ENCODE measurements at places on chromosomes 4 and X.

- DNase-seq: no peak
These were observed 36.0 kb downstream of the MAML3 start for GRCh38 chr4:140117947-140118346.

DNA sequence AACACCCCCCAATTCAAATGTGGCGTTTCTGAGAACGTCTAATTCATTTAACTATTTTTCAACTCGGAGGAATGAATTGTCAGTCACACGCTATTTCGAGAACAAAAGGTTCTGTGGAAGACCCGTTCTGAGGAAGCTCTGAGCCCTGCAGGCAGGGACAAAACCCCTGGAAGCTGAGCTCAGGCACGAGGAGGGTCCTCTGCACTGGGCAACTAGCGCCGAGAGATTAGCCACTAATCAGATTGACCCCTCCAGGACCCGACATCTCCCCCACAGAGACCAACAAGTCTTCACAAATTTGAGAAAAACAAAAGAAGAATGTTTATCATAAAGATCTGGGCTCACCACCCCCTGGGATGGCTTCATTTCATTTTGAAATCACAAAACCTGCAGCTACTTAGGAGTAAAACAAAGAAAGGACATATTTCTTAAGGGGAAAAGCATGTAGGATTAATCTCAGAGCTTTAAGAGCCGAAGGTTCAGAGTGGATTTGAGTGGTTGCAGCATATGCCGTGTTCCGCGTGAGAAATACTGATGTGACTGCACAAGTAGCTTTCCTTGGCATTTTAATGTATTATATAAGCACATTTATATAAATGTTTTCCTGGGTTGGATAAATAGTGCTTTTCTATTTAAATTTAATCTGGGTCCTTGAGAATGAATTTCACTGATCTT lies 41.8 kb downstream of the ADRA2C start:
- DNase-seq: no peak

DNA sequence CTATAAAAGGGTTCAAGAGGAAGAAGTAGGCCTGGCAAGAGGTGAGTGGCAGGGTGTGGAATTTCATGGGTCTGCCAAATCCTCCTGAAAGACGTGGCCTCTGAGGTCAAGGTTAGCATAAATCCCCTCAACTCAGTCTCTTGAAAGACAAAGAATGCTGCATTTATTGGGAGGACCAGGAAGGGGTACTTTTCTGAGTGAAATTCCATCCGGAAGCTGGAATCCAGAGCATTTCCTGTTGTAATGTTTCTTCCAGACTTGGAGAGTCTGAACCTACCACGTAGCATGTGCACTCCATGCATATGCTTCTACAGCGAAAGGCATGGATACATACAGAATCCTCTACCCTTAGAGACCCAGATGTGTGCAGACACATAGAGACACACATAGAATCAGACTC lies 13.4 kb upstream of the FGD1 start:
- DNase-seq: no peak

GRCh38 chr4:96295143-96295741 lies 455.3 kb downstream of the PDHA2 start:
- DNase-seq: no peak

- DNase-seq: no peak
These were observed 18.2 kb downstream of the SH3KBP1 start for GRCh38 chrX:19869193-19869592.

DNA sequence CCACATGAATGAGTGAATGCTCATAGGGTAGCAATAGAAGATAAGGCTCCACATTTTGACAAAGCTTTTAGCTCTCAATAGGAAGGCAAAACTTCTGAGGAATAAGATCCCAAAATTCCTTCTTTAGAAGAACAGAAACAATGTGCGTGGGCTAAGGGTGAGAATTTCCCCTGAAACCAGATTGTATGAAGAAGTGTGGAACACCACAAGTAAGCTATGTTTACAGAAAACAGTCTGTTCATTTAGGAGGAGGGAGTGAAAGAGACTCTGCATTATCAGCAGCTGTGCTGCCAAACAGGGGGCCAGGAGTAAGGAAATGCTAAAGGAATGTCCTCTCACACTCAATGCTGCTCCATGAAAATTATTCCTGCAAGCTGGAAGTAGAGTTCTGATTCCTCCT lies 851.6 kb downstream of the CENPC start:
- no peak for DNase-seq

DNA sequence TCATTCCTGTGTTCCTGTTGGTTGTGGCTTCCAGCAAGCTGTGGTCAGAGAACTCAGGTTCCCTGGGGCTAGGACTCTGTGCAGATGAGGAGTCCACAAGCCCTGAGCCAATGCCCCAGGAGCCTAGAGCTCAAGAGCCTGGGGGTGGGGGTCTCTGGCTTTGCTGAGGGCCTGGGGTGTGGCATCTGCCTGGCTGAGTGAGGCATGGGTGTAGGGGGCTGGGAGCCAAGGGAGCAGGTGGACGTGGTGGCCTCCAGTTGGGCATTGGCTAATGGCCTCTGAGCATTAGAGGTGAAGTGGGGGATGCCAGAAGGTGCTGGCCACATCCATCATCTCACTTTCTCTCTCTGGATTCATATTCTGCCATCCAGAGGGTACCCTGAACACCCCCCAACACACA lies 5.3 kb upstream of the MAMLD1 start:
- no peak for DNase-seq

DNA sequence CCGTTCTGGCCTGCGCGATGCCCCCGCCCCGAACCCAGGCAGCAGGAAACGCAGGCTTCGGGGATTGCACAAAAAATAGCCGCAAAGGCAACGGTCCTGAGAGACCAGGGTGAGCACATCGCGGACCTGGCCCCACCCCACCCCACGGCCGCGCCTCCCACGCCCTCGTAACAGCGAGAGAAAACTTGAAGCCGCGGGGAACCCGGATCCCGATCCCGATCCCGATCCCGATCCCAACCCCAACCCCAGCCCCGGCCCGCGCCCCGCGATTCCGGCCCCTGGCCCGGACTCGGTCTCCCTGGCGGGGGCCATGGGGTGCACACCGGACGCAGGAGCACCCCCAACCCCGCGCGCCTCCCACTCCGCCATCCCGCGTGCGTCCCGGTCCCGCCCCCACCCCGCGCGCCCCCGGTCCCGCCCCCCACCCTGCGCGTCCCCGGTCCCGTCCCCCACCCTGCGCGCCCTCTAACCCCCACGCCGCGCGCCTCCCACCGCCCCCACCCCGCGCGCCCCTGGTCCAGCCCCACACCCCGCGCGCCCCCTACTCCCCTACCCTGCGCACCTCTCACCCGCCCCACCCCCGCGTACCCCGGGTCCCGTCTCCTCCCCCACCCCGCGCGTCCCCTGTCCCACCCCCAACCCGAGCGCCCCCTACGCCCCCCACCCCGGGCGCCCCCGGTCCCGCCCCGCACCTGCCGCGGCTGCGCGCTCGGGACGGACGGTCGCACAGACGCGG lies 29.0 kb downstream of the NOP14 start:
- DNase-seq: peak; percentile 32

- no peak for DNase-seq
These were observed 14.9 kb downstream of the IRF2 start for GRCh38 chr4:184459413-184459812.

DNA sequence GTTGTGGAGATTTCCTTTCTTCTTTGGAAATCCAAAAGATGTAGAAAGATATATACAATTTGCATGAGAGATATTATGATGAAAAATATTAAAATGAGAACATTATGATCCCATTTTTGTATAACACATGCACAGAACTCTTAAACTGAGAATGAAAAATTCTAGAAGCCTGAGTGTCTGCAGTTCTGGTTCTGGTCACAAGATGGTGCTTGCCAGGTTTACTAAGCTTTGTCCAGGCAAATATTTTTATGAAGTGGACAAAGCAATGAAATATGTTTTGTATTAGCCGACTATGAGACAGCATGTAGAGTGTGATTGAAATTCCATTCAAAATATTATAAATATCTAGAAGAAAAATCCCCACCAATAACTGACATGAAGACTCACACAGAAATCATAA lies 2.2 kb downstream of the PWWP3B start:
- DNase-seq: peak; percentile 60

DNA sequence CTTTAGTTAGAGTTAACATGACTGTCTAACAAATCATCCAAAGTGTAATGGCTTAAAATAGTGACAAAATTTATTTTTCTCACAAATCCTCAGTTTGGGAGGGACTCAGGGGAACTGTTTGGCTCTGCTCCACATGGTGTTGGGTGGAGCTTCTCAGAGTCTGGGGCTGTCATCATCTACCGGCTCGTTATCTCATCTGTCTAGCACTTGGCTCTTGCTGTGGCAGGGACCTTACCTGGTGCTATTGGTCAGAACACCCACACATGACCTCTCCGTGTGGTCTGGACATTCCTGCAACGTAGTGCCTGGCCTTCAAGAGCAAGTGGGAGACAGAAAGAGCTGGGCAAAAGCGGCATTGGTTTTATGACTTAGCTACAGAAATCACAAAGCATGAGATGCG lies 866.9 kb upstream of the FRG1 start:
- no peak for DNase-seq

DNA sequence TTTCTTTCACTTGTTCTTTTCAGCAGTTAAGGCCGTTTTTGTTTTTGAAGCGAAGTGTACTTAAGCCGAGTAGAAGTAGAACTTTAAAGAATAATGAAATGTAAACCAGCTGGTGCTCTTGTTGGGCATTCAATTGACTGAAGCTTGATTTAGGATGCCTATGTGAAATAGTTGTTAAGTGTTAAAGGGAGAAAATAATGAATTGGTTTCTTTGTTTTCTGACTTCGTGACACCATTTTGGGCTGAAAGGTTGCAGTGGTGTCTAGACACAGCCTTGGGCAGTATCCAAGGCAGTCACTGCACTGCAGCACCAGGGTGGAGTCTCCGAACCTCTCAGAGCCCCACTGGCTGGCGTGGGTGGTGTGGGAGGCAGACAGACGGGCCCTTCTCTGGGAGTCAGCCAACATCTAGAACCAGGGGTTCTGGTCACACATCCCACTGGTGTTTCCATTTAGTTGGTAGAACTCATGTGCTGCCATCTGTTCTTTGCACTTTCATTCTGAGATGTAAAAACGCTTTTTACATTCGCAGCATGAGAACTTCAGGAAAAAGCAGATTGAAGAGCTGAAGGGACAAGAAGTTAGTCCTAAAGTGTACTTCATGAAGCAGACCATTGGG lies 3.5 kb downstream of the UCHL1 start:
- DNase-seq: no peak

GRCh38 chrX:96386981-96387380 lies 297.7 kb upstream of the DIAPH2 start:
- DNase-seq: no peak

DNA sequence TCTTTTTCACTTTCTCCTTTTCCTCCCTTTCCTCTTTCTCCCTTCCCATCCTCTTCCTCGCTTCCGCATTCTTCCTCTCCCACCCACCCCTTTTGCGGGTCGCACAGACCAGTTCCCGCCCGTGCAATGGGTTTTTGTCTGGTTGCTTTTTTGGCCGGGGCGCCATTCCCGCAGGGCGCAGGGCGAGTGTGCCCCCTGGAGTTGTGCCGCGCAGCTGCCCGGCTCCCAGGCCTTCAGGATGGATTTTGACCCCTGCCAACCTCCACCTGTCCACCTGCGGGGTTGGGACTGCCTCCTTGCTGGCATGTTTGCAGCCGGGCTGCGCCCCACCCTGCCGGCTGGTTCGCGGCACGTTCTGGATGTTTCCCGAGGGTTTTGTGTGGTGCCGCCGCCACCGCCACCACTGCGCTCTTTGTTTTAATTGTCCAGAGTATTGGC lies 578 bp upstream of the SEL1L3 start:
- peak; percentile 62 for DNase-seq

- DNase-seq: no peak
These were observed 34.6 kb downstream of the TEC start for GRCh38 chr4:48235050-48235449.

Measured in NCI-H1417 (cell line).